Astrocyte of the spinal cord (primary cell): ENCODE measurements at places on chromosomes 6 and 20.

DNA sequence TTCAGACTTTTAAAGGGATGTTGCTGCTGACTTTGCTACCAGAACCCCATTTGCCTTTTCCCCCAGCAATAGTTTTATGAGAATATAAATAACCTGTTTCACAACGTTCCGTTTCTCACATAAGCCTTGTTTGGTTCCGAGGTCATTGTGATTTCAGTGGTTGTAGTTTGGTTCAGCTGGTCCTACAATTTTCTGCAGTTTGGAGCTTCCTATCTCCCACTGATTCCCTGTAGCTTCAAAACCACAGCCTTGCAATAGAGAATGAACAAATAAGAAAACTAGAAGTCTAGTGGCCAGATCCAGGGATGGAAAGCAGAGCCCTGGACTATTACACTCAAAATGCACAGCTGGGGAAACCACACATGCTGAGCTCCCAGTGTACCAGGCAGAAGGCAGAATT lies 24.1 kb upstream of the SH3BGRL2 start:
- peak; percentile 80 for DNase-seq

DNA sequence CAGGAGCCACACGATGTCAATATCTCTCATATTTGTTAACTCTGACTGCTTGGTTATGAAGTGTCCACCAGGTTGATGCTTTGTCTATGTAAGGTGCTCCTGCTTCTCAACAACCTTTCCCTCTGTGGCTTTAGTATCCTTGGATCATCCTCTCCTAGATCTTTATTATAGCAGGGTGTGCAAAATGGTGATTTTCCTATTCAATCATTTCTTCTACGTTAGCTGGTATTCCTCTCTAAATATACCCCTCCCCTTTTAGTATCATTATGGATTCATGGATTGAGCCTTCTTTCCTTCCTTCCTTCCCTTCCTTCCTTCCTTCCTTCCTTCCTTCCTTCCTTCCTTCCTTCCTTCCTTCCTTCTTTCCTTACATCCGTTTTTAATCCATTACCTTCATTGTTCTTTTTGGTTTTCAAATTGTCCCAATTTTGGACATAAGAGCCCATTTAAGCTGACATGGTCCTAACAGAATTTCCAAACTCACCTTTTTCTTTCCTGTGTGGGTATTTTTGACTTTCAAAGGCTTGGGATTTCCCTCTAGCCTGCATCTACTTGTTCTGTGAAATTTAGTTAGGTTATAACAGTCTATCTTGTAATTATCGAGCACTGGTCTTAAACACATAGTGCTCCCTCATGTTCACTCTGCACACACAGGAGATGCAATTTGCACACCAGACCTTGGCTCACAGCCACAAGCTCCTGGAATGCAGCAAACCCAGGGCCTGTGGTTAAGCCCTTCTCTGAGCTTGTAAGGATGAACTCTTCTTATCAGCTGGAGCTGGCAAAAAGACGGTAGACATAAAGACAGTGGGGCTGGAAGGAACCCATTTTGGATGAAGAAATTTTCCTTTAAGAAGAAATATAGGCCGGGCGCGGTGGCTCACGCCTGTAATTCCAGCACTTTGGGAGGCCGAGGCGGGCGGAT lies 109.9 kb downstream of the SLC24A3 start:
- DNase-seq, result no peak

GRCh38 chr6:109033655-109034054 lies 61.0 kb downstream of the SESN1 start:
- no peak for DNase-seq

GRCh38 chr6:47603995-47604394 lies 94.4 kb upstream of the ADGRF4 start:
- DNase-seq, result no peak

DNA sequence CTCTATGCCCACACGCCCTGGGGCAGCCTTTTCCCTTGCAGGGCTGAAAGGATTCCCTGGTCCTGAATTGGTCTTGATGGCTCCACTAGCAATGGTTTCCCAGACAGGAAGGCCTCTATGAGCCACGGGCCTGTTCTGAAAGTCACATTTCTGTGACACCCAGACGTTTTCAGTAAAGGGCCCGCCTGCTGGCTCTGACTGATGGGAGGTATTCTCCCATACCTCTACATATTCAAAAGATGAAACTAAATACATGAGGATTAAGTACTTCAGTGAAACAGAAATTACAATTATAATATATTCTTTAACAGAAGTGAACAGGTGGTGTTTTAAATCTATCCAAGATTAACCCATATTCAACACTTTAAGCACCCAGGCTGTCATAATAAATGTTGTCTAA lies 629.8 kb downstream of the CDH26 start:
- no peak for DNase-seq

DNA sequence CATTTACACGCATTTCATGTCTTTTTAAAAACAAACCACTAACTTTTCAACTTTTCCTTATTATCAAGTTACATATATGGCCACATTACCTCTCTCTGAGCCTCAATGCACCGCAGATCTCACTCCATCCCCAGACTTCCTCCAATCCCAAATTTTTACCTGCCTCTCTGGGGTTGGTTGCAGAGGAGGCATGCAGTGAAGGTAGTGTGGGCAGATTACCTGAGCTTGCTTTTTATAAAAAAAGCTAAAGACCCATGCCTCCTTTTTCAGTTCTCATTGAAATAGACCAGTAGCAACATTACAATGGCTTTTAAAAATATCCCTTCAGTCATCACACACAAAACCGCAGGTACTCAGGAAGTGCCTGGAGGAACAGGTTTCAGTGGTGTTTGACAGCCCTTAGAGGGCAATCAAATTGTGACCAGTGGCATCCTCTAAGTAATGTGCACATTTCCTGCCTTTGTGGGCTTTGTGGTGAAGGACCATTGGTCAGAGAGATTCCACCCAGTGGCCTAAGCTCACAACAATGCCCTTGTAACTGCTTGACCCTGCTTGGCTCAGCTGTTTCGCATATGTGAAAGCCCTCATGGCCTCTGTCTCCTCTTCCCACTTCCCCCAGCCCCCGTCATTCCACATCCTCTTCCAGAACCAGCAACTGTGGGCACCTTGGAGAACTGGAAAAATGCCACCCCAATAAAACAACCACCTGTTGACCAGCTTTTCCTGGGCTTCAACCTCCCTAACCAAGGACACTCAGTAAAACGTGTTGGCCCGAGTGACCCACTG lies 30.2 kb upstream of the IL17A start:
- DNase-seq, result peak; percentile 18

GRCh38 chr6:107635057-107635515 lies 145.2 kb downstream of the SOBP start:
- DNase-seq, result no peak

GRCh38 chr6:6701864-6702263 lies 113.3 kb downstream of the LY86 start:
- DNase-seq, result no peak

DNA sequence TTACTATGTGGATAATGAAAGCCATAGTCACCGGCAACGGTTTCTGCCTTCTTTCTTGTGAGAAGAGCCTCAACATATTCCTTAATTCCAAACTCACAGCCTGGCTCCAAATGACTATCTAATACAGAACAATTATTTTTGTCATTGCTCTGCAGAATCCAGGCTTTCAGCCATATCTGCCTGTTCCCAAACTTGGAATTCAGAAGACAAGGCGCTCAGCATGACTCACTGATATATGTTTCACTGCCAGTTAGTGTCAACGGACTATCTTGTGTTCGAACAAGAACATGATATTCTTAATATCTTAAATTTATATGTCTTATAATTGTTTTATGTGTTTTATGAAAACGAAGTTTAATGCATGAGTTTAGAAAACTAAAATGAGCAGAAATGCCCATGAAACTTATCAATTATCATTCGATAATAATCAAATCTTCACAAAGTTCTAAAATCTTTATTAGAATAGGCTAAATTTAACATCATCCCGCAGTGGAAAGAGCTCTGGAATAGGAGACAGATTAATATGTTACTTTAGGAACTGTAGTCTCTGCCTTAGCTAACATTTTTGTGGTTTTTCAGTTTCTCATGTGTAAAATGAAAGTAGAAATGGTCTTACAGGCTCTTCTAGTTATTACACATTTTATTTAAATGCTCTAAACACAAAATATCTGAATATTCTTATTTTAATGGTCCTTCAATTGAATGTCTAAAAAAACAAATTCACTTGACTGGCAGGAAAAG lies 669.3 kb upstream of the GJE1 start:
- DNase-seq, result peak; percentile 70

DNA sequence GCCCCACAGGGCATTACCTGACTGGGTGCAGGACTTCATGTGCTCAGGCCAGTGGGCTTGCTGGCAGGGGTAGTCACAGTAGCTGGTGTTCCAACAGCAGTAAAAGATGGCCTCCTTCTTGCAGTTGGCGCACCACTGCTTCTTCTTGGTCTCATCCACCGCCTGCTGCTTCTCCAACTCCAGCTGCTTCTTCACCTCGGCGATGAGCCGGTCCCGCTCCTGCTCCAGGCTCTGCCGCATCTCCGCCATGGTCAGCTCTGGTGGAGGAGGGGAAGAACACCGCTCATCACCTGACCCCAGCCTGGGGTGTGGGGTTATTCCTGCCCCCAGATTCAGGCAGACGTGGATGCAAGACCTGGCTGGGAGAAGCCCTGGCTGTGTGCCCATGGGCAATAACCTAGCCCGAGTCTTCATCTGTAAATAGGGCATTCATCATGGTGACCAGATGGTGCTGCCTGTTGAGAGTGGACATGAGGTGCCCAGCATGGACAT lies 132.2 kb downstream of the ZMYND8 start:
- no peak for DNase-seq

DNA sequence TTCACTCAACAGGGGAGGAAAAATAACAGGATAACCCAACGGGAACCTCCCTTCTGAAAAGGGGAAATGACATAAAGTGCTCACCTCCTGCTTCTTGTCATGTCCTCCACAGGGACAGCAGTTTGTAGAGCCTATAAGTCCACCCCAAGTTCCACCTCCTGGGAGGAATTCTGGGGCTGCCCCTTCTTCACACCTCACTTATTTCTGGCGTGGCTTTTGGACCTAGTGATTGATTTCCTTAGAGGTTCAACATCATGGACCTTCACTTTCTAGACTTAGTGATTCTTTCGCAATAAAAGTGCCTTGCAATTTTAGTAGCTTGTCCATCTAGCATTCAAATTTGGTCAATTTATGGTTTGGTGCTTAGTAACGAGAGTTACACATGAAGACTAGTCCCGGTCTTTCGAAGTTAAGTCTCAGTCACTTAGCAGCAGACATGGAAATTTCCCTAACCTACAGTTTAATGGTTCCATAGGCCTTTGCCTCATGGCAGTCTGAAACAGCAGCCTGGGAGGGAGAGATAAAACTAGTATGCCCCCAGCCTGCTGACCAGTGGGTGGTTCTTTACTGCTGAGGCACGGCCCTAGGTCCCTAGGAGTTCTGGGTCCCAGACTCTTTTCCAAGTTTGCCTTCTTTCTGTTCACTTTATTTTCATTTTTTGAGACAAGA lies 59.2 kb upstream of the CDKAL1 start:
- no peak for DNase-seq

DNA sequence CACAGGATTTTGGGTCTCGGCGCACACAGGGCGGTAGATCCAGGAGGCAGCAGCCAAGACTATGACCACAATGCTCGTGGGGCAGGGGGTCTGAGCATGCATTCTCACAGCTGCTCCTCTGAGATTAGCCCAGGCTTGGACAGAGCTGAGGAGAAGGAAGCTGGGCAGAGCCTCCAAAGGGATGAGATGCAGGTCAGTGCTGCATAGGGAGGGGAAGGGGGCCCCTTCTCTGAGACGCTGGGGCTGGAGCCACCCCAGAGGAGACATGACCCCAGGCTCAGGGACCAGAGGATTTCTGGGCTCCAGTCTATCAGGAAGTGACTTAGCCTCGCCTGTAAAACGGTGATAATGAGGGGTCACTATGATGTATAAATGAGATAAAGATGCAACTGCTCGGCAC lies 93.9 kb downstream of the BFSP1 start:
- no peak for DNase-seq

DNA sequence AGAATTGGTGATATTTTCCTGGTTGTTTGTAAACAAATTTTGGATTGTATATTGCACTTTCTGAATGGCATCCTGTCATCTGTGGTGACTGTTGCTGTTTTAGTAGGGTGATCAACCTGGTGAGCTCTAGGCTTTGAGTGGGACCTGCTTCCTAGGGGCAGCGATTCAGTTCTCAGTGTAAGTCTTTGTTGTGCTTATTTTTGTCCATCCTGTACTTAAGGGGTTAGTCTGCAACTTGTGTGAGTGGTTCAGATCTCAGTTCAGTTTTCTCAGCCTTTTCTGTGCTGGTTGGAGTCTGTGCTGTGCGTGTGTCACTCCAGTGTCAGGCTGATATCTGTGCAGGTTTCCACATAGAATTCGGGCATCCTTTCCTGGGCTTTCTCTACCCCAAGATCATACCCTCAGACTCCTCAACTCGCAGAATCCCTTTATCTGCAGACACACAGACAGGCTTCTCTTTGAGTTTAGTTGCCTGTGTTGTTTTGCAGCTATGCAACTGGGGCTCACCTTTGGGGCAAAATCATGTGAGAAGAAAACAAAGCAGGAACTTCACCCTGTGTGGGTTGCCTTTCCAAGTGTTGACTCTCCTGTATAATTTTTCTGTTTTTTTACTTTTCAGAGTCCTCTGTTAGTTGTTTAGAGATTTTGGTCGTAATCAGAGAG lies 177.7 kb downstream of the FARS2 start:
- no peak for DNase-seq

DNA sequence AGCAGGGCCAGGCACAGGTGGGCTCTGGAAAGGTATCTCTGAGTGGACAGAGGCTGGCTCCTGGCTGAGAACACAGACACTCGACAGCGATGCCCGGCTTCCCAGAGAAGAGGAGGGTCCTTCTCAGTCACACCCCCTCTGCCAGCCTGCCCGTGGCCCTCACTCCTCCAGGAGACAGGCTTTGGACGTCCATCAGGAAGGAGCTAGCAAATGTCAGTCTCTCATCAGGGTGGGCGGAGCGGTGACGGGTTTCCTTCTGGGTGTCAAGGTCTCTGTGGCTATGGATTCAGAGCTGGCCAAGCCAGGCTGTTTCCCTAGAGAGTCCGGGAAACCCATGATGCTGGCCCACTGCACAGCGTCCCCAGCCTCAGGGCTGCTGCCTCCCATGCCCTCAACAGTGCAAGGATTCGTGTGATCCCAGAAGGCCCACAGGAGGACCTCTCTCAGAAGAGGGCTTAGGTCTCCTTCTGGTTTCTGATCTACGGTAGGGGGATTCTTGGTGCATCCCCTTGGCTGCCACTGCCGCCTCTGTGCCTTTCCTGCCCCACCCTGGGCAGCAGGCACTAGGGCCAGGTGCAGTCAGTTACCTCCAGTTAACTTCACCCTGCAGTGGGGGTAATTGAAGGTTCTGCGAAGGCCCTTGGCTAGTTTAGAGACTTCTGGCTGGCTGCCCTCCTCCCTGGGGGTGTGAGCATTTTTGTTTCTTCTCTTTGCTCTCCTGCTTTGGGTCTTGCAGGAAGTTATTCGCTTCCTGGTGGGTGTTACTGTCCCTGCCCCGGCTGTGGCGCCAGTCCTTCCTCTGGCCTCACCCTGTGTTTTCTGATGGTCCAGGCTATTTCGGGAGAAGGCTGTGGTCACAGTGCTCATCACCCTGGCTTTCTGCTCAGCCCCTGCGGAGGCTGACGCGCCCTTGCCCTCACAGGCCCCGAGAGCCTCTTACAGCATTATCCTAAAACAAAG lies 80.2 kb downstream of the CDH4 start:
- DNase-seq, result no peak
